ENCODE measurements at places on chromosomes 6 and 20.

GRCh38 chr6:123533862-123534648 is 102.7 kb downstream of the TRDN start:
- no peak for DNase-seq

DNA sequence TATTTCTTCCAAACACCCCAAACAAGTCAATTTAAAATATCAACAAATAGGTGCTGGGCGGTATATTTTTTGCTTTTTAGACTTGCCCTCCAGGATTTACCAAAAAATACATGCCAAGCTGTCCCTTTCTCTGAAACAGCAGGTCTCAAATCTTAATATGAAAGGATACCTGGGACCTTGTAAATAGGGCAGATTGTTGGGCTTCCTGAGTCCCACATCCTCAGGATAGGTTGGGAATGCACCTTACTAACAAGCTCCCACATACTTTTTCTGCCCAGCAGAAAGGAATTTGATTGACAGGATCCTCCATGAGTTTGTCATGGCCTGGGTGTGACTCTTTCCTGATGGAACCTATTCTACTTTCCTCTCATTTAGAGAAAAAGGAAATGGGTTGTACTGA is 4.9 kb upstream of the SLC24A3 start:
- no peak for DNase-seq

- DNase-seq = no peak
These were observed 60.9 kb downstream of the C6orf58 start for GRCh38 chr6:127637830-127638409.

DNA sequence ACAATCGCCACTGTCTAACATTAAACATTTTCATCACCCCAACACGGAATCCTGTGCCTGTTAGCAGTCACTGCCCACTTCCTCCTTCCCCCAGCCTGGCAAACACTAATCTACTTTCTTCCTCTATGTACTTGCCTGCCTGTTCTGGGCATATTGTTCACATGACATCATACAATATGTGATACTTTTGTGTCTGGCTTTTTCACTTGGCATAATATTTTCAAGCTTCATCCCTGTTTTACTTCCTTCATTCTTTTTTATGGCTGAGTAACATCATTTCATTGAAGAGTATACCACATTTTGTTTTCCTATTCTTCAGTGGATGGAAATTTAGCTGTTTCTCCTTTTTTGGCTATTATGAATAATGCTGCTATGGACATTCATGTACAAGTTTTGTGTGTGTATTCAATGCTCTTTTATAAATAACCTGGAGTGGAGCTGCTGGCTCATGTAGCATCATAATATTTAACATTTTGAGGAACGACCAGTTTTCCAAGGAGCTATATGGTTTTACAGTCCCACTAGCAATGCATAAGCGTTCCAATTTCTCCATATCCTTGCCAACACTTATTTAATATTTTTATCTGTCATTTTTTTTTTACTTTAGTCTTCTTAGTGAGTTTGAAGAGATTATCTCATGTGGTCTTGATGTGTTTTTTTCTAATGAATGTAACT is 360.1 kb downstream of the HDGFL1 start:
- DNase-seq = no peak

- DNase-seq = no peak
These were observed 62.9 kb upstream of the PLEKHG1 start for GRCh38 chr6:150536835-150537234.

DNA sequence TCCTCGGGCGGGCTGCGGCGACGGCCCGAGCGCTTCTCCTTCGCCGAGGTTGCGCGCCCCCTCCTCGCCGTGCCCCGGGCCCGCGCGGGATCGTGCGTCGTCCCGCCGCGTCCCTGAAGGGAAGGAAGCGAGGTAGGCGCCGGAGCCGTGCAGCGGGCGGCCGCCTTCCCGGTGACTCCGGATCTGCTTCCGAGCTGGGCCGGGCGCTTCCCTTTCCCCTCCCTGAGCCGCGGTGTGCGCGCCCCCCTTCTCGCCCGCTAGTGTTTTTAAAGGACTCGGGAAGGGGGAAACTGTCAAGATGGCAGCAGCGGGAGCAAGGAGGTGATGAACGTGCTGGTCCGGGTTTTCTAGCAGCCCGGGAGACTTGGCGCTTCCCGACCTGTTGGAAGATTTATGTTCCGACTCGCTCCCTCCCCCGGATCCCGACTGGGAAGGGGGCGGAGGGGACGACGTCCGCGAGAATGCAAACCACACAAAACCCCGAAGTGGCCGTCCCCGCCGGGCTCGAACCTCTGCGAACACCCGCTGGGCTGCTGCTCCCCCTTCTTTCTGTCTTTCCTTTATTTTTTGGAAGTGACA is 744 bp upstream of the FOXO3 start:
- no peak for DNase-seq

DNA sequence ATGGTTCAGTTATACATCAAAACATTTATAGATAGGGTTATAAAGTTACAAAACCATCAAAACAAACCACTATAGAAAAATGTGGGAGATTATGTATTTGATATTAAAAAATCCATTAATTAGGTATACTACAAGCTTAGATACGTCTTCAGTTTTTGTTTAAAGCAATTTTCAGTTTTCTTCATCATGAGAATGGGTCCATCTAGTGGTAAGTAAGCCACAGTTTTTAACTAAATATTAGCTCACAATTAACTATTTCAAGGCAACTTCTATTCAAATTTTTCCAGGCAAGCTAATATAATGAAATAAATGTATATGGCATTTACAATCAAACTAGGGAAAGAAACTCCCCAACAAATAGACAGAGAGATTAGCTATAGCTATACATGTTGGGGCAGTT is 44.4 kb downstream of the RNGTT start:
- no peak for DNase-seq

DNA sequence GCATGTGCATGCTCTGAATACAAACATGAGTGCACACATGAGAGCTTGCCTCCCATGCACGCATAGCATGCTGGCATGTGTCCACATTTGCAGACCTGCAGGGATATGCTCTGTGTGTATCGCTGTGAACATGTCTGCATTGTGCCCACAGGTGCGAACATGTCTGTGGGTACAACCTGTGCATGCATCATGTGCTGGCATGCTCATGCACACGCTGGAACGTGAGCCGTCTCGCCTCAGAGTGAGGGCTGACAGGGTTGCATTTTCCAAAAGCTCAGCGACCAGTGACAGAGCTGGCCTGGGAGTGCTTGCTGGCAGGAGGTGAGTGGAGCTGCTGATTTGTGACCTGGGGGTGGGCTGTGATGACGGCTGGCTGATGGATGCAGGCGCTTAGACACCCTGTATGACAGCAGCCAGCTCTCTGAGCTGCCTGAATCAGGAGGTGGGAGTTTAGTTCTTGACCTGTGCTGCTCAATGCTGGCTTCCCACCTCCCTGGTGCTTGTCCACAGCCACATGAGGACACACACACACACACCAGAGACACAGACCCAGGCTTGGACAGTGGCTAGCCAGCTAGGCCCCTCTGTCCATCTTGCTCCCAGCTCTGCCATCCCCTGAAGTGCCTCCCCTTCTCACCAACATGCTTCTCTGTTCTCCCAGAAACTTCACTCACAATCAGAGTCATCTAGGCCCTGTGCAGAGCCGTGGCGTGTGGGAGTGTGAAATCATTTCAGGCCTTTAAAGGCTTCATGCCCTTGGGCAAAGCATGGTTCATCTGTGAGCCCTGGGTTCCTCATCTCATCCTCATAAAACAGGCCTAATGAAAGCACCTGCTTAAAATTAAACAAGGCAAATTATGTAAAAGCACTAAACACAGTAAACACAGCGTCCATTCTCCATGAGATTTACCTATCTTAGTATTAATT is 51.4 kb downstream of the CD40 start:
- DNase-seq = no peak

DNA sequence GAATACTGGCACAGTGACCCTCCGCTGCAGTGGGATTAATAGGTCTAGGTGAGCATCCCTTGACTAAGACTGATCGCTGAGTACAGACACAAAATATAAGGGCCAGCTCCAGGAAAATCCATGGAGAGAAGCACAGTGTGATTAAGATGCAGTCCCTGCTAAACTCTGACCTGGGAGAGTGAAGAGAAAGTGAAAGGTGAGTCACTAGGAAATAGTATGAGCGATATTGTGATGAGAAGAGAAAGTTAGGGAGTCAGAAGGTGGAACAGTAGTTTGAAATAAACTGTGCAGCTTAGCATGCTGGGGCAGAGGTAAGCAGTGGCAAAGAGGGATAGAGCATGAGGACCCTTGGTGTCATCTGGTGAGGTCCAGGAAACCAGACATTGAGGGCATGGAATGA is 278.6 kb upstream of the MAP3K7 start:
- DNase-seq = no peak

DNA sequence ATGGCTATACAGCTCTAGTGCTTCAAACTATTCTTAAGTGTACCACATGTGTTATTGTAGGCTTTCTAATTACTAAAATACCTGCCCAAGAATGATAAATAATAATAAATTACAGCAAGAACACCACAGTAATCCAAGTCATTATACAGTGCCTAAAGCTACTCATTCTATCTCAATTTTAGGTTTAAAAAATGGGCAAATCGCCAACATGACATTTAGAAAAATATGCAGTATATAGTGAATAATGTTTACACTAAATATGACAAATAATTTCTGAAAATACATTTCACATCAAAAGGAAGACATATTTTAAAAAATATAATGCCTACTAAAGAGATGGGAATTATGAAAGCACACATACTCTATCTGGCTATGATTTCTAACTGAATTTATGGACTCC is 91.8 kb downstream of the MAN1A1 start:
- no peak for DNase-seq

DNA sequence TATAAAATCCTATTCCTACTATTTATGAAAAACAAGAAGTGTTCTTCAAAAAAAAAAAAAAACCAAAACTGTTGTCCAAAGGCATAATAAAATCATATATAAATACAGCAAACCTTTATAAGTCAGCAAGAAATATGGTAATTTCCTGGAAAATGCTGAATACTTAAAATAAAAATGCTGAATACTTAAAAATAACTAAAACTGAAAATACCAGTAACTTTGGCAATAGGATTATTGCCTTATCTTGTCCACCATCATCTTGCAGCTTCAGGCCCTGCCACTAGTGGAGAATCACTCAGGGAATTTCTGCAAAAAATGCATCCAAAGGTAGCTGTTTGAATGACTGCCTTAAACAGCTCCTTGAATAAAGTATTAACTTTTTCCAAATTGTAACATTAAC is 24.5 kb downstream of the CCNC start:
- no peak for DNase-seq

GRCh38 chr6:125267806-125268523 is 33.8 kb downstream of the HDDC2 start:
- DNase-seq = no peak

- DNase-seq = no peak
These were observed 497.1 kb upstream of the ARID1B start for GRCh38 chr6:156280065-156280464.

- DNase-seq = no peak
These were observed 46.8 kb upstream of the UNC93A start for GRCh38 chr6:167244064-167244960.

GRCh38 chr6:47047097-47047478 is 5.0 kb upstream of the ADGRF1 start:
- no peak for DNase-seq

GRCh38 chr6:112744827-112745226 is 397.7 kb downstream of the RFPL4B start:
- no peak for DNase-seq

- no peak for DNase-seq
These were observed 10.3 kb upstream of the RNF24 start for GRCh38 chr20:4025679-4026078.

GRCh38 chr6:3929281-3929798 is 80.2 kb downstream of the FAM50B start:
- DNase-seq = no peak

DNA sequence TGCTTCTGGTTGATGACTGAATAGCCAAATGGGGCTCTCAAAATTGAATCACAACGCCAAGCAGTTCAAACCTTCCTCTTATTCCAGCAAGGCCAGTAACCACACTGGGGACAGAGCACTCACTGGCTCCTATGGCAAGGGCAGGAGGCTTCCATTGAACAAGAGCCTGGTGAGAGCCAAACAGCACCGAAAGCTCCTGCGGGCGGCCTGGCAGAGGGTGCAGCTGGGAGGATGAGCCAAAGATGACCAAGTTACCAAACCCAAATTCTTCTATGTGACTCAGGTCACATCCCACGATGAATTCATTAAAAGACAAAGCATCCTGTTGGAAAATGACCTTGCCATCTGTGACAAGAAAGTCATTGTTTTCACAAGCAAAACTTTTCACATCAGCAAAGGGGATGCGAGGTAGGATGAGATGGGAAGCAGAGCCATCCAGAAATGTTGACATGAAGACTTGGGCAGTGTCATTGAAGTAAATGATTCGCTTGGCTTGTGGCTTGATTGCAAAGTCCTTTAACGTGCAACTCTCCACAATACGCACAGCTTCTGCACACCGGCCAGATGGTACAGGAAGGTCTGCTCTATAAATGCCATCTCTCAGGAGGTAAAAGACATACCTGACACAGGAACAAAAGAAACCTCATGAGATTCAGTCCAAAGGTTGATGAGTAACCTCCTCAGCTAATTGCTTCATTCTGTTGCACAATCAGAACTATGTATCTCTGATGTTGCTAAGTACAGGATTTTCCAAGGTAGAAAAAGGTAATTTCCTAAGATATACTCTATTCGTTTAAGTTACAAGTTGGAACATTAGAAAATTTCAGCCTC is 36.3 kb downstream of the ROS1 start:
- no peak for DNase-seq

- no peak for DNase-seq
These were observed 3.4 kb upstream of the TUBB2B start for GRCh38 chr6:3230900-3231246.

DNA sequence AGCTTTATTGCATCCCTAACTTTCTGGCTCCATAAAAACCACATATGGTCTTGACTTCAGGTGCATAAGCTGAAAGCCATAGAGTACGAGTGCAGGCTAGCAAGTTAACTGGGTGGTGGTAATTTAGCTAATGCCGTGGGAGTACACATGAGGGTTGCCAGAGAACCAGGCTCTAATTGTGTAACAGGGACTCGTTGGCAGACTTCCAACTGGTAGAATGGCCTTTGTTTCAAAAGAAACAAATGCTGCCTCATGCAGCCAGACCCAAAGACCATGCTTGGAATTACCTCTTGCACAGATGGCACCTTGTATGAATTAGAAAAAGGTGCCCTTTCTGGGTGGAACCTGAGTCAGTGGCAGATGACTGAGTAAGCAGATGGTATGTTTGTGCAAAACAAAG is 73.2 kb downstream of the LY86 start:
- no peak for DNase-seq
